Stimulated activated CD4-positive, alpha-beta T cell treated with anti-CD3 and anti-CD28 coated beads, Interleukin-4, amount 100 ng/mL, for 48 hours (primary cell): ENCODE measurements at places on chromosomes 13 and 19.

- no peak for DNase-seq
Observed at GRCh38 chr19:47339196-47339880, 7.4 kb downstream of the C5AR2 start.

DNA sequence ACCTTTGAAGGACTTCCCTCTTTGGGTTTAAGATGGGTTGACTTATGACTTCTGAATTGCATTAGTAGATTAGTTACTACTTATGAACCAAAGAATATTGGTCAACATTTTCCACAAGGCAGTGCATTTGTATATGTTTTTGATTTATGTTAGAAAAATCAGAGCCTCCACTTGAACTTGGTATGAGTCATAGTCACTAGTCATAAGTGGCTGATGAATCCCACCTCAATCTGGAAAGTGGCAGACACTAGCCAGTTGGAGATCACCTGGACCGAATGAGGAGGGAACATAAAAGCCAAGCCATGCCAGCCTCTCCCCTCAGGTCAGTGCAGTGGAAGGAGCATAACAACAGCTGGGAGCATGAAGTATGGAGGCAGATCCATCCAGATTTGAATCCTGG is 39.3 kb upstream of the SPART start:
- no peak for DNase-seq

DNA sequence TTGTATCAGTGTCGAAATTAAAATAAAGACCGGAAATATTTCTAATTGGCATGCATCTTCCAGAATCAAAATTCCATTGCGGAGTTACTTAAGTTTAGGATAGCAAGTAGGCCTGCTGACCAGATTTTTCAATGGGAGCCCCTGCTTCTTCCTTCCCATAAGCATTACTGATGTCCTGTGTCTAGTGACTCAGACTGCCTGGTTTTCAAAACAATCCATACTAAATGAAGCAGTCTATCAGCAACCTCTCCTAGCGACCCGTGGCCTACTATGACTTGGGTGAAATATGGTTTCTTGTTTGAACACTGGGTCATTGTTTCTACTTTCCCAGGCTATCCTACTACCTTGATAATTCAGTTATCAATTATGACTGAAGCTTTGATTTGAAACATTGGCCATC is 571.6 kb downstream of the TBC1D4 start:
- no peak for DNase-seq

- DNase-seq: no peak
Observed at GRCh38 chr13:76461999-76462398, 424.2 kb downstream of the KCTD12 start.

GRCh38 chr19:16575282-16575681 is 3.1 kb upstream of the SLC35E1 start:
- no peak for DNase-seq

DNA sequence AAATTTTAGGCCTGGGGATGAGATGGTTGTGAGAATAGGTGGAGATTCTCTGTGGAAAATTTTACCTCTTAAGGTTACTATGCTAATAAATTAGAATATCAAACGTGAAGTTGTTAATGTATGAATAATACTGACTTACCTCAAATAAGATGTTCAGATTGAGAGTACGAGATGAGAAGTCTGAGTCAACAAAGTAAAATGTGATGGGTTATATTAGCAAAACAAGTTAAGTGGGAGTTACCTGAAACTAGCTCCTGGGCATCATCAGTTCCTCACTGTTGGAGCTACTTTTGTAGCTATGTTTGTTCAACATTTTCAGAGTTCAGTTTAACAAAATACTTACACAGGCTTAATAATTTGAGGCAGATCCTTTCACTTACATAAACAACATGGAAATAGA is 108.6 kb downstream of the PIBF1 start:
- no peak for DNase-seq

DNA sequence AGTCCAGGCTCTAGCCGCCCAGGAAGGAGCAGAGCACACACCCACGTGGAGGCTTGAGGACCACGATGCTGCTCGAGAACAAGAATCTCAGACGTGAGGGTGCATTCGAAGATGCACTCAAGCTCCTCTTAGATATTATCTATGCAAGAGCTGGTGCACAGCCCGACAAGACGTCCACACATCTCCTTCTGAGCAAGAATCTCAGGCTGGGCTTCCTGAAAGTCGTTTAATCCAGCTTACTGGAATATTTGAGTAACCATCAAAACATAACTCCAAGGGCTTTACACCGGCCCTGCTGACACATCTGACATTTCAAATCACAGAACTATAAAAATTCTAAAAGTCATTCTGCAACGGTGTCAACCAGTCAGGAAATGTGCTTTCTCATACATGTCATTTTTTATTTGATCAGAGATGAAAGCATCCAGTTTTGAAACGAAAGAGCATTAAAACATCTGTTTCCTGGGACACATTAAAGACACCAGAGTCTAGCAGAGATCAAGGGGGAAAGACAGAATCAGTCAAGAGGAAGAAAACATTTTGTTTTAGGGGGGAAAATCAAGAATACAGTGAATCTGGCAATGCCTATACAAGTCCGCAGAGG is 177.7 kb upstream of the IRS2 start:
- DNase-seq: no peak

DNA sequence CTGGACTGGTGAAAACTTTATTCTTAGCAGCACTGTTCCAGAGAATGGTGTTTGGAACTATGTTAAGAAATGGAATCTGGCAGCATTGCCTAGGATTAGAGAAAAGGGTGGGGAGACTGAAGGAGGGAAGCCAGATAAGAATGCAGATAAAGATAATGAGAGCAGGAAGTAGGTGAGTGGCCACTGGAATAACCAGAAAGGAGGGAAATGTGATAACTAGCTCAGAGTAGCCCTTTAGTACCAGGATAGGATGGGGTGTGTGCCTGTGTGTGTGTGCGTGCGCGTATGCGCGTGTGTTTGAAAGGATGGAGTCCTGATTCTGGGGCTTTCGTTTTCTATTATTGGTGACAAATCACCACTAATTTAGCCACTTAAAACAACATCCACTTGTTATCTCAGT is 33.4 kb upstream of the FRY start:
- no peak for DNase-seq

DNA sequence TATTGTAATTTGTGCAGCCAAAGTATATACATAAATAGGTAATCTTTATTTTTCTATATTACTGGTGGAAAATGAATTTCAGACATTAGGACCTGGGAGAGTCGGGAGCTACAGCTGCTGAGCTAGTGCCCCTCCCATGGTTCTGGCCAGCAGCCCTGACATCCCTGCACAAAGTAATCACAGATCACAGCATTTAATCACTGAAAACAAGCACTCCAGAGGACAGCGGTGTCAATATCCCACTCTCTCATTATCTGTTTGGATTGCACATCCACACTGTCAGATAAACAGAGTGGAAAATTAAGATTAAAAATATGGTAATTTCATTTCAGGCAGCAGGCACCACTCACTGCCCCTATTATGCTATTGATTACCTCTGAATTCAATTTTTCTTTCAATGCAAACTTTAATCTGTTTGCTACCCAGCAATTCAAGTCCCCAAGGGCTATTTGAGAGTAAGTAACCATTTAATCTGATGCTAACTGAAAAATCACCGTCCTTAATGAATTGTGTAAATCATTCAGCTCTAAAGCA is 254.1 kb upstream of the SOX21 start:
- no peak for DNase-seq

DNA sequence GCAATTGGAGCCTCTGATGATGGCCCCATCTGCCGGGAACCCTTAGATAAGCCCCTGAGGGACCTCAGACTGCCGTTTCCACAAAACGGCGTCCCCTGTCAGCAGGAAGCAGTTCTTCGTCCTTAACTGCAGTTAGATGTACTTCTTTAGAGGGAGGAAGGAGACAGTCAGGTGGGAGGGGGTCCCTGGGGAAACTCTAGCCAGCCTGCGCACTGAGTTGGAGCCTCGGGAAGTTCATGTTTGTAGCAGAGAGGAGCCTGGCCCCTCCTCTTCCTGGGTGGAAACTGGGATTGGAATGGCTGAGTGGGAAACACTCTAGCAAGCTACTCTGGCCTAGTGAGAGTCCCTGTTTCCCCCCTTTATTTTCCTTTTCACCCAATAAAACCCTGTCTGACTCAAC is 612.4 kb downstream of the PCDH9 start:
- DNase-seq: no peak

GRCh38 chr19:51018745-51019543 is 565 bp downstream of the KLK10 start:
- DNase-seq: no peak

DNA sequence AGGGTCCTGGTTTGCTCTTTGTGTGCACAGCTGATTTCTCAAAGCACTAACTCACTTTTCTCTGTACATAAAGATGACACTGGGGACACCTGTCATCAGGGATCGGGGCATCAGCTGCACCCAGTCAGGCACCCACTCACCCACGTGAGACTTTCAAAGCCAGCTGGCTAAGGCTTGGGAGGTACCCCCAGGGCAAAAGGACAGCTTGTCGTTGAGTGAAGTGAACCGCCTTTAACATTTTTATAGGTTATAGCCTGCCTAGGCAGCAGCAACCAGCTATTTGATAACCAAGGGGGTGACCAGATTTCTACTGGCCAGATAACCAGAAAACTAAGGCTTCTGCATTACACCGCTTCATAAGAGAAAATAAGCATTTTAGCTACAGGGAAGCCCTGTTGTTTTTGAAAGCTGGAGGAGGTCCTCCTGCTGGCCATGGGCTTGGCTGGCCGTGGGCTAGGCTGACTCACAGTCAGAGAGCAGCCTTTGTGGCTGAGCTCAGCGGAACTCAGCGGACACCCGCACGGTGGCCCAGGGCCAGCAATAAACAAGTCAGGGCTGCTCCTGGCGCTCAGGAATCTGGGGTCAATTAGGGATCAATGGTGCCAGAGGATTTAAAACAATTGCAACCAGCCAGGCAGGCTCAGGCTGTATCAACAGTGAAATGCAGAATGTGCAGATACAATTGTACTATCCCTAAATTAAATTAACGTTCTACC is 57.1 kb downstream of the ALOX5AP start:
- no peak for DNase-seq

GRCh38 chr13:19068691-19069090 is 112.9 kb downstream of the TUBA3C start:
- no peak for DNase-seq

GRCh38 chr13:20161275-20161950 is 561 bp upstream of the GJA3 start:
- no peak for DNase-seq

- no peak for DNase-seq
Observed at GRCh38 chr19:1809678-1810077, 2.4 kb downstream of the ATP8B3 start.

DNA sequence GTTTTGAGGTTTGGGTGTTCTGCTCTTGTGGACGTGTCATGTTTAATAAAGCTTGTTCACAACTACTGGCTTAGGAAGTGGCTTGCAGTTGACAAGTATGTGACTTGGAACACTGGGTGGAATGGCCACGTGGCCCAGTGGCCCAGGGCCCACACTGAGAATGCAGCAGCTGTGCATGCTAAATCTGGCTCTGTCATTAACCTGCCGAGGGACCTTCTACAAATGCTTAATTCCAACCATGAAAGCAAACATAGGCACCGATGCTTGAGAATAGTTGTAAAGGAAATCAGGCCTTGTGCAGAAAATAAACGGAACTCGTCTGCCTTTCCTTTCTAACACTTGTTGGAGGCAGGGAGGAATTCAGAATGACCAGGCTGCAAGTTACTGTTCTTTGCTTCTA is 11.6 kb upstream of the CLDN10 start:
- DNase-seq: no peak

- no peak for DNase-seq
Observed at GRCh38 chr19:41311072-41311471, 1.1 kb downstream of the CCDC97 start.

DNA sequence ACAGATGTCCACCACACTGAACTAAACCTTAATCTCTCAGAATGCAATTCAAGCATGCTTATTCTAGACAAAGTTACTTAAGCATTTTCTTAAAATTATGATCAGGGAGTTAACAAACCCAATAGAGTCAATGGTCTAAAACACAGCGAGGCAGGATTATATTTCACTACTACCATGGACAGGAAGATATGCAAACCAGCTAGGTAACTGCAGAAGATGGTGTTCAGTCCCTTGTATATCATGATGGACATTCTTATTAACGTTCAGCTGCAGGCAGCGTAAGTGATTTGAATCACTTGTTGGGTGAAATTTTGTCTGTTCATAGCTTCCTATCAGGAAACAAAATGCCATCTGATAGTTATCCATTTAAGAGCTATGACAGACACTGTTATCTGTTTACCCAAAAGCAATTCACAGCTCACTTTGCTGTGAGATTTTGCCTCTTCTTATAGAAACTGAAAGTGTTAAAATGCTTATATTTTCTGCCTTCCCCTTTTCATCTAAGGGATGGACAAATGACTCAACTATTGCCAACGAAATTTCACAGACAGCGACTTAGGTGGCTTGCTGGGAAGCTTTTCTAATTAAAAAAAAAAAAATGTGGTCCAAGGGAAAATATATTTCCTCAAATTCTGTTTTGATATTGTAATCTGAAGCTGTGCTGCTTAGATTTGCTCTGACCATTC is 591.9 kb downstream of the DACH1 start:
- DNase-seq: no peak

DNA sequence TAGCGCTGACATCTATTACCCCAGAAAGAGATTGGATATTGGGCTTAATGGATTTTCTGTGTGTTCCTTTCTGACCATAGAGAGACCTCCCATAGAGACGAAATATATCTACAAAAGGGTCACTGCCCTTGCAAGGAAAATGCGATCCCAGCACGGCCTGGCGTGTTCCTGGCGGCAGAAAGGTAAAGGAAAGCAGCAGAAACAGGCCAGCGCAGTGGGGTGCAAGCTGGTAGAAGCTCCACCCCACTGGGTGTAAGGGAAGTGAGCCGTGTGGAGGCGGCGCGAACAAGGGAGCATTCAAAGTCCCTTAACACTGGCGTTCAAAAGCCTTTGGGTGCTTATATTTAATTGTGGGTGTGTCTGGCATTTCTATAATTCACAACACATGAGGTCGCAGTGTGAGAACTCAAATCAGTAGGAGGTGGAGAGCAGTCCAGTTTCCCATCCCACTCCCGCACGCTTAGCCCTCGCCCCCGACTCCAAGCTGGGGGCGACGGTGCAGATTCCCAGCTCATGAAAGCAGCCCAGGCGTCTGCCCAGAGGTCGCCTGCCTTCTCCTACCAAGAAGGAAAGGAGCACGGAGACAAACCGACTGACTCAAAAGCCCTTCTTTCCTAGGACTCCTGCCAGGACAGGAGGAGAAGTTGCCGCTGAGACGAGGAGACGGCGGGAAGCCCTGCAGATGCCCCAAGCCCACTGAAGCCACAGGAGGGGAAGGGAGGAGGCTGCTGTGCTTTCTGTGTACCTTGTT is 478.4 kb downstream of the FOXO1 start:
- no peak for DNase-seq

- no peak for DNase-seq
Observed at GRCh38 chr19:54707962-54708361, 16.3 kb upstream of the KIR3DL3 start.

- DNase-seq: no peak
Observed at GRCh38 chr13:112742583-112742982, 52.7 kb downstream of the ATP11A start.

DNA sequence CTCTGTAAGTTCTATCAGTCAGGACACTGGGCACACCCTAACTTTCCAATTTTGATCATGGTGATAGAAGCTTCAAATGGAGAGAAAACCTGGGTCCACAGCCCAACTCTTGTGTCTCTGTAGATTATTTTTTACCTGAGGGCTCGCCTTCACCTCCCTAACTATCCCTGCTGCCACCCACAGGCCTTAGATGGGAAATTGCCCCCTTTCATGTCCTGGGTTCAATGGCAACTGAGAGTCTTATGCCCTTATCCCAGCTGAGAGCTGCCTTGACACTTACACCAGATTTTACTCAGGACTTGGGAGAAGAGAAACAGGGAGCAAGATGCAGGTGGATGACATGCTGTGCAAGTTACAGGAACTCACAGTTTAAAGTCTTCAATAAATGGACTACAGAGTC is 81.7 kb downstream of the RAP2A start:
- no peak for DNase-seq
